ENCODE measurements at places on chromosomes 1 and 21. TPM values are rescaled to one million over a fixed set of nuclear protein-coding genes. Genes with fewer than 3 reads are reported as not detected.

The MAP3K21 gene
- 0.13 TPM for polyA plus RNA-seq

The NGF gene
- polyA plus RNA-seq = 42.4 TPM

The SMYD2 gene
- polyA plus RNA-seq = 41.5 TPM

DNA sequence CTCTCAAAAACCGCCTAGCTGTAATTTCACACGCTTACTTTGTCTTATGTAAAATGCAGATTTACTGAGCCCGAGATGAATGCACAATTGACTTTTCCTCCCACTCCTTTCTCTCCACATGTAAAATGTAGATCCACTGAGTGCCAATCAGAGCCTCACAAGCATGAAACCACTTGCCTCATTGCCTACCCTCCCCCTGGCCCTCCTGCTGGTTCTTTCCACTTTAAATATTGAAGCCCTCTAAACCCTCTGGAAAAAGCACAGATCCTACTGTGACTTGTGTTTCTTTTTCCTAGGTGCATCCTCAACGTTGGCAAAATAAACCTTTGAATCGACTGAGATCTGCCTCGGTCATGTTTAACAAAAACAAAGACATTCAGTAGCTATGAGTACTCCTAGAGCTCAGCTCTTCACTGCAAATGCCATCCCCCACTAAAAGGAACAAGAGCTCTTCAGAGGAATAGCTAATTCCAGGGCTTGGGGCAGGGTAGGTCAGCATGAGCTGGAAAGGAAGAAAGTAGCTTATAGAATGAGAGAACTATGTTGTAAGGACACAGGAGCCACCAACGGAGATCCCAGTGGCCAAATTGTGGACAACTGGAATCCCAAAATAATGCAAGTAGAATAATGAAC, 365.5 kb upstream of the RUNX1 start:
- DNase-seq = no peak

DNA sequence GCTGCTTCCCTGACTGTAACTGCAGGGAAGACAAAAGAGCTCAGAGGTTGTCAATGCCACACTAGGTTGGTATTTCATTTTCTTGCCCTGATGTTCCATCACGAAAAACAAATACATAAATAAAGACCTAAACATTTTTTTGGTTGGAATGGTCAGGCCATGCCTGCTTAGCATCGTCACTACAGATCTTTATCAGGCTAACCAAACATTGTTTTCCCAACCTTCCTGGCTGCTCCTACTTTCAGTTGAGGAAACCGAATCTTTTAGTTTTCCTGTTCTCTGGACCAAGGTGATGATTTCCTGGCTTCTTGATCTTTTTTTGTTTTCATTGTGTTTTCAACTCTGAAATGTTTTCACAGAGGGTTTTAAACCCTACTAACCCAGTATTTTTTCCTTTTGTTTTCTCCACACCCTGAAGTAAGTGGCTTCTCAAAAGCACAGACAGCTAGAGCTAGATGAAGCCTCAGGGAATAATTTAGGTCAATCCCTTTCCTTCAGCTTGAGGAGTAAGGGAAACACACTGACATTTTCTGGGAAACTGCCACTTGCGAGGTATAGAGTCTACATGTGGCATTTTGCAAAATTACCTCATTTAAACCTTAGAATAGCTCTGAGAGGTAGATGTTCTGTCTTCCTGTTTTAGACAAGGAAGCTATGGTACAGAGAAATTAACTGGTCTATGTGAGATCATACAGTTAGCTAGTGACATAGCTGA, 67.2 kb upstream of the CNN3 start:
- no peak for DNase-seq

DNA sequence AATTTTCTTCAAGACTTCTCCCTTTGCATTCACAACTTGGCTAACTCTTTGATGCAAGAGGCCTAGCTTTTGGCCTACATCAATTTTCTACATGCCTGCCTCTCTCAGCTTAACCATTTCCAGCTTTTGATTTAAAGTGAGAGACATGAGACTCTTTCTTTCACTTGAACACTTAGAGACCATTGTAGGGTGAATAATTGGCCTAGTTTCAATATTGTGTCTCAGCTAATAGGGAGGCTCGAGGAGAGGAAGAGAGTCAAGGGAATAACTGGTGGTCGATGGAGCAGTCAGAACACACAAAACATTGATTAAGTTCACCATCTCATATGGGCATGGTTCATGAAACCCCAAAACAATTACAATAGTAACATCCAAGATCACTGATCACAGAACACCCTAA, 225.5 kb downstream of the TPR start:
- DNase-seq = no peak

- no peak for DNase-seq
Measured at GRCh38 chr1:13731897-13732296, 31.9 kb downstream of the PRDM2 start.

GRCh38 chr1:54545916-54546635, 2.0 kb upstream of the ACOT11 start:
- DNase-seq = no peak

DNA sequence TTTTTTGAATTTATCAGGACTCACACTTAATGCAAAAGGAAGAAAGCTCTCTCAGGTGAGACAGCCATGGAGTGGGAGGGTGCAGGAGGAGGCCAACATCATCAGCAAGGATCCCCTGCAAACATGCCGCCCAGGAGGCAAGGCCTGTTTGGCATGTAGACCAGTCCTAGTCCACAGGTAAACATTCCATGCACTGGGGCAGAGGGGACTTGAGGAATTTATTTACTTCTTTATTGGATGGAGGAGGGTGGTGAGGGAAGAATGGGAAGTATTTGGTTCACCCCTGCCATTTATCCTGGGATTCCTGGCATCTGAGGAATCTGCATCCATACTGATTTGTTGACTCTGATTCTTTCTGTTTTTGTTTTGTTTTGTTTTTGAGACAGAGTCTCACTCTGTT, 1.5 kb upstream of the UQCRHL start:
- DNase-seq = no peak

GRCh38 chr1:169892176-169892926, 1.3 kb downstream of the SCYL3 start:
- DNase-seq = no peak

Measured in BJ (cell line).